T-helper 22 cell (primary cell): ENCODE measurements at places on chromosomes 3 and 15.

DNA sequence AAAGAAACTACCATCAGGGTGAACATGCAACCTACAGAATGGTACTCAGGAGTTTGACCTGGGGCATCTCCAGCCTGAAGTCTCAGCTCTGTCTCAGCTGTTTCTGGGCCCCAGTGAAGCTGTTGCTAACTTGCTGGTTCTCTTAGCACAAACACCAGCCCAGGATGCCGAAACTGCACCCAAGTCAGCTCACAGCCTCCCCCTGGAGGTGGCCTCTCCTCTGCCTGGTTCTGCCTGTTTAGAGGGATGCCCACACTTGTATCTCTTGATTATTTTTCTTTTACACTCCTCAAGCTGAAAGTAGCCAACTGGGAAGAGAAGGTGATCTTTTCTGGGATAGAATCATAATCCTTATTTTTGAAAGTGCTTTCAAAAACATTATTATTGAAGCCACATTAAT, 289.0 kb upstream of the RASGRP1 start:
- DNase-seq: peak; percentile 1

DNA sequence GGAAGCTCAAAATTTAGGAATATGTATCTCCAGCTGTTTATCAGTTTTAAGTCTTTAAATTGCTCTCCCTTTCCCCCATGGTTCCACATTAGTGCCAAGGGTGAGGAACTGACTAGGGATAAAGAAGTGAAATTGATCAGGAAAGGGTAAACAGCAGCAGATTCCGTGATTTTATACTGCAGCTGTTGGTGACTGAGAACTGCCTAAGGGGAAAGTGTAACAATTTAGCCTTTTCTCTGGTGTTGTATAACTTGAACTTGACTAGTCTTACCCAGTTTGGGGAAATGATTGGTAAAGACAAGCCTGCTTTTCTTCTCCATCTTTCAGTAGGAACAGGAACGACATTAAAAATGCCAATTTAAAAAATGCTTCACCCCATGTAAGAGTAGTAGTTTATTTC, 5.0 kb downstream of the SPRED1 start:
- no peak for DNase-seq

DNA sequence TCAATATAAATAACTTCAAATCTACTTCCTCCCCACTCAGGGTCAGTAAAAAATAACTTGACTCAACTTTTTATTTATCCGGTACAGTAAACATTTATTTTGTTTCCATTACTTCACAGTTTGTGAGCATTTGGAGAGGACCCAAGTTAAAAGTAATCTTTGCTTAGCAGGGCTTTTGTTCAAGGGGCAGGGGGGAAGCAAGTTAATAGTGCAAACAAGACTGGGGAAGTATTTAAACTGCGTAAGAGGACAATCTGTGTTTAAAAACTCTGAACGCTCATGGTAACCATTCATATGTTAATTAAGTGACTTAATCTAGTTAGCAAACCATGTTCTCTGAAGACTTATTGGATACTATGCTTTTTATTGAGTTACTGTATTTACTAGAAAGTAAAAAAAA, 346.2 kb downstream of the SLC9A9 start:
- no peak for DNase-seq

DNA sequence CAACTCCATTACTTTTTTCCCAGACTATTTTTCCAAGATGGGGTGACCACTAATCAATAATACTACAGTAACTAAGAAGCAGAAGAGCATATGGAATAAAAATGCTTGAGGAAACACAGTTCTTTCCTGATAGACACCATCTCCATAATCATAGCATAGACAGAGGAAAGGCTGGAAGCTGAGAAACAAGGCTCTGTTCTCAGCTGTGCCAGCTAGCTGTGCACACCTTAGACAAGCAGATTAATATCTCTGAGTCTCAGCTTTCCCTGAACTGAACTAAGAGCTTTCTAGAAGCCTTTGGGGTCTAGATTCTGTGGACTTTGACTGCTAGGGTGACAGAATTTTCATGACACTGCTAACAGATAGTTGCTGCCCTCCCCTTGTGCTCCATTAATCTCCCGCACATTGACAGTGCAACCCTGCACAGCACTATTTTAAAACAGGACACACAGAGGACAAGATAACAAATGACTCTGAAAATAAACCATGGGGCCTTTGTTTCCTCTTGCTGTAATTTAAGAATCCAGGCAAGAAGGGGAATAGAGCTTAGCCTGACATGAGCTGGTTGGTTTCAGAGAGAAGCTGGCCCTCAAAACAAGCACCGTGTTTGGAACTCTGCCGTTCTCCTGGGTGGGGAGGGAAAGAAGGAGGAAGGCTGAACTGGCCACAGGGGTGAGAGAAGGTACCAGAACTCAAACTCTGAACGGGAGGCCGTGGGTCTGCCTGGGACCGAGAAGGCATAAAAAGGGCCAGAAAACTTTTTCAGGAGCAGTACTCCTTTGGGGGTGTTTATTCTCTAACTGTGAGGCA, 67.4 kb downstream of the ATP13A5 start:
- no peak for DNase-seq

DNA sequence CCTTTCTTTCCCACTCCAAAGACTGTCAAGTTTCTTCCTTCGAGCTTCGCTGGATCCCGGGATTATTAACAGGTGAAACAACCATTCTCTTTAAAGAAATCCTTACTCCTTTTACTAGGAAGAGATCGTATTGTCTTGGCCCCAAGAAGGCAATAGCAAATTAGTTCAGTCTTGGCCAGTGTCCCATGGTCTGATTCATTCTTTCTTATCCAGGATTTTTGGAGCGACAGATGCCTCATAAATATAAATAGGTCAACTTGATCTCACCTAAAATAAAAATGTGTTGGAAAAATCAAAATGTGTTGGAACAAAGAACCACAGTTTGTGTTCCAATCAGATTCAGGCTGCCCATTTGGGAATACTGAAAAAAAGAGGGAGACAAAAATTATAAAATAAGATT, 140.1 kb upstream of the TMEM108 start:
- DNase-seq: no peak

GRCh38 chr3:31967592-31967991, 13.5 kb downstream of the OSBPL10 start:
- no peak for DNase-seq

DNA sequence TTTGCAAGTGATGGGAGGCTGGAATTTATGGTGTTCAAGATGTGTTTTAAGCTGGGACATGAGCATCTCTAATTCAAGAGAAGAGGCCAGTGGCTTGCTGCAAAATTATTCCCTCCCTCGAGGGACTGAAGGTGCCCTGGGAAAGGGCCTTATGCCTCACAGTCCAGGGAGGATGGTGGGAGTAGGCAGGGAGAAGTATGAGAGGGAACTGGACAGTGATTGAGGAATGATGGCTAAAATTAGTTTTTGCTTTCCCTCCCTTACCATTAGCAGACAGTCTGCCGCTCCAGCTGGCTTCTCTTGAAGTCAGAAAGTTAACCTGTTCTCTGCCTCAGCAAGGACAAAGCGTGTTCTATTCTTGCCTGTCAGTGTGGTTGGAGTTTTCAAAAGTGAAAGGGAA, 139.8 kb upstream of the SEMA6D start:
- no peak for DNase-seq
